ENCODE measurements at places on chromosomes 5 and 9.

DNA sequence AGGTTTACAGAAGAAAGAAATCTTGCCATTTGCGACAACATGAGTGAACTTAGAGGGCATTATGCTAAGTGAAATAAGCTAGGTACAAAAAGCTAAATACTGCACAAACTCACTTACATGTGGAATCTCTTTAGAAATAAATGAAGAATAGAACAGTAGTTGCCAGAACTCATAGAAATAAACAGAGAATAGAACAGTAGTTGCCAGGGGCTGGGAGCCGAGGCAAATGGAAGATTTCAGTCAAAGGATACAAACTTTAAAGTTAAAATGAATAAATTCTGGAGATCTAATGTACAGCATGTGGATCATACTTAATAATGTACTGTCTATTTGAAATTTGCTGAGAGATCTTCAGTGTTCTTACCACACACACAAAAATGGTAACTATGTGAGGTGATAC lies 63.4 kb downstream of the FAM81B start:
- no peak for DNase-seq

- DNase-seq = no peak
Observed at GRCh38 chr9:128910906-128911305, 9.9 kb upstream of the PHYHD1 start.

DNA sequence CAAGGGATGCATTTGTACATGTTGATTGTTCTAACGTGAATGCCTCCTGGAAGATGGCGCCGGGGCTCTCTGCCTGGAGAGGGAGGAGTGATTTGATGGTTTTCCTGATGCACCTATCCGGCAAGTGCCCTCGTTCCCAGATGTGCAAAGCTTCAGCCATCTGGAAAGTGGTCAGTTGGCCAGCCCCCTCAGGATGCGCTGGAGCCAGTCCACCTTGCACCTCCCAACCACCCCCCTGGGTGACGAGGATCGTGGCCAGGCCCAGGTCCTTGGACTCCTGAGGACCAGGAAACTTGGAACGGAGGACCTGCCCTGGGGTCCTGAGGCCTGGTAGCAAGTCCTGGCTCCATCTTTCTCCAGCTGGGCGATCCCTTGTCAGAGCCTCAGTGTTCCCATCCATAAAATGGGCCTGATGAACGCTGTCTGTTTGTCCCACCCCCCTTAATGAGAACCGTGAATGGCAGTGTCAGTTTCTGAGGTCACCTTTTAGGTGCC lies 23.6 kb upstream of the RNU6ATAC start:
- DNase-seq = no peak

GRCh38 chr9:72753266-72753893 lies 199.5 kb downstream of the ALDH1A1 start:
- peak; percentile 40 for DNase-seq

DNA sequence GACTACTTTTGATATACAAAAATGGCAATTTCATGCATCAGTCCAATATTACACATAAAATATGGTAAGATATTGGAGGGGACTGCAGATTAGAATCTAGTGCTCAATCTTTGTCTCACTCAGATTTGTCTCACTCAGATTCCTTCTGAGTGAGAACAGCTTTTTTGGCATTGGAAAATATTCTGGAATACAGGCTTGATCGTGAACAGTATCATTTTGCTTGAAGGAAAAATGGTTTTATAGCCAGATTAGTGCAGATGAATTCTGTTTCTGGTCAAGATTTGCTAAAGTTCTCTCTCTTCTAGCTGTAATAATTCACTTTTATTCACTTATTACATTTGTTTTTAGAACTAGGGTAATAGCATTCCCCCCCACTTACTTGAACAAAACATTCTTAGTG lies 51.2 kb downstream of the MAN2A1 start:
- no peak for DNase-seq

- peak; percentile 25 for DNase-seq
Observed at GRCh38 chr5:132759114-132760048, 12.2 kb downstream of the CCNI2 start.

GRCh38 chr5:16179511-16179935 lies at the start of gene MARCHF11:
Gene MARCHF11, minus strand, starts transcription at chr5:16179791. Its CDS starts 216 bp downstream, at chr5:16179575.
- no peak for DNase-seq

GRCh38 chr9:115241641-115242040 lies 123.7 kb upstream of the TNC start:
- no peak for DNase-seq

DNA sequence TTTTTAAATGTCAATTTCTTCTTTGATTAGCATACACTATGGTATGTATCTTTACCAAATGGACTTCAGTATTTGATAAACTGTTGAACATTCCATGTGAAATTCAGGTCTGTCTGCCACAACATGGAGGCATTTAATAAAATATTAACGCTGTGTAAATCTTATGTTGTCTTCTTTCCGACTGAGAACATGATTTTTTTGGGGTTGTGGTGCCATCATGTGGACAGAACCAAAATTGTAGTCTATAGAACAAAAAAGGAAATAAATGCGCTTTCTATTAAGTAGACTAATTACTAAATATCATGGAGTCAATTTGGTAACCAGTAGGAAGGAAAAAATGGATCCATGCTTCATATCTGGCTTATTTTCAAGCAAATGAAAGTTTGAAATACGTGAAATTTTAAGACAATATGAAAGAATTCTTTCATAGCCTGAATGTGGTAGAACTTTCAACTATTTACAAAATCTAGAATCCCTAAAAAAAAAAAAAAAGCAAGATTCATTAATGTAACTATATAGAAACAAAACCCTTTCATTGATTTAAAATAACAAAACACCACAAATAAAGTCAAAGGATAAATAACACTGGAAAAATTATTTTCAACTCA lies 2.8 kb upstream of the PLK2 start:
- peak; percentile 71 for DNase-seq

DNA sequence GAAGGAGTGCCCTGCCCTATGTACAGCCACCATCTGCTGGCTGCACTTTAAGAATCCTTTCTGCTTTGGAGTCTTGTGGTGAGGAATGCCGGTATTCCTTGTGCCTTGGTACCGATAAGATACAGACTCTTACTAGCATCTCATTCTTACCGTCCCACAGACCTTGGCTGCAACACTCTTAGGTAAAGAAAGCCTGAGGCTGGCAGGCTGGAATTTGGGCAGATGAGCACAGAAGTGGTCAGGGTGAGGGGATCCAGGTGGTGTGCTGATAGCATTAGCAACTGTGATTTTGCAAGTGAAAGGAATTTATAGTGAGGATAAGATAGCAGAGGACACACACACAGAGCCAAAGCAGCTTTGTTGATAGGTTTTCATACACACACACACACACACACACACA lies 198.1 kb downstream of the ENC1 start:
- no peak for DNase-seq

- no peak for DNase-seq
Observed at GRCh38 chr9:8552732-8553131, 753.2 kb upstream of the DMAC1 start.

GRCh38 chr5:133319905-133320520 lies 268.2 kb downstream of the HSPA4 start:
- no peak for DNase-seq

DNA sequence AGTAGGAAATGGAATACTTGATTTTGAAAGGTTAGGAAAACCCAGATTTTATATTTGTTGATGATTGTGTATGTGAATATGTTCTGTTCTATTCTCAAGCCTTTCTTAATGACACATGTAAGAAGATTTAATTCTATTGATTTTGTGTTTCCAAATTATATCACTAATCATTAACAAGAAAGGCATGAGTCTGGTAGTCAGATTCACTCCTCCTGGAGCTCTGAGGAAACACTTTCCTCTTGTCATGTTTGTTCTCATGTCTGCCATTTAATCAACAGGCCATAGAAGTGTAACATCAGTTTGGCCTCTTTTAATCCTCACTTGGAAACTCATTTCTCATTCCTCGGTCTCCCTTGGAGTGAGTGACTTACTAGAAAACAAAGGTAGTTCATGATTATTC lies 40.6 kb upstream of the F2R start:
- DNase-seq = no peak

DNA sequence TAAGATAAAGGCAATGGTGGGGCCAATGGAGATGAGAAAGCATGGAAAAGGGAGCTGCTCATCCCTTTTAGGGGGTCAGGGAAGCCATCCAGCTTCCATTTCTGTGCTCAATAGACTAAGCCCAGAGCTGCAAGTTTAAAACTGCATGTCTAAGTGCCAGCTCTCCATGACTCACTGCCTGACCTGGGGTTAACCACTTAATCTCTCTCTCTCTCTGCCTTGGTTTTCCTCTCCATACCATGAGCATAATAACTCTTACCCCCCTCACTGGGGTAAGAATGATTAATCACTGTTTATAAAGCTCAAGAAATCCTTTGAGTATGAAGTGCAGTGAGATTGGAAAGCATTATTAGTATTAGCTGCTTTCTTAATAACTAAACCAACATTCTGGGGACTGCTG lies 1382.4 kb upstream of the WWC1 start:
- peak; percentile 92 for DNase-seq

DNA sequence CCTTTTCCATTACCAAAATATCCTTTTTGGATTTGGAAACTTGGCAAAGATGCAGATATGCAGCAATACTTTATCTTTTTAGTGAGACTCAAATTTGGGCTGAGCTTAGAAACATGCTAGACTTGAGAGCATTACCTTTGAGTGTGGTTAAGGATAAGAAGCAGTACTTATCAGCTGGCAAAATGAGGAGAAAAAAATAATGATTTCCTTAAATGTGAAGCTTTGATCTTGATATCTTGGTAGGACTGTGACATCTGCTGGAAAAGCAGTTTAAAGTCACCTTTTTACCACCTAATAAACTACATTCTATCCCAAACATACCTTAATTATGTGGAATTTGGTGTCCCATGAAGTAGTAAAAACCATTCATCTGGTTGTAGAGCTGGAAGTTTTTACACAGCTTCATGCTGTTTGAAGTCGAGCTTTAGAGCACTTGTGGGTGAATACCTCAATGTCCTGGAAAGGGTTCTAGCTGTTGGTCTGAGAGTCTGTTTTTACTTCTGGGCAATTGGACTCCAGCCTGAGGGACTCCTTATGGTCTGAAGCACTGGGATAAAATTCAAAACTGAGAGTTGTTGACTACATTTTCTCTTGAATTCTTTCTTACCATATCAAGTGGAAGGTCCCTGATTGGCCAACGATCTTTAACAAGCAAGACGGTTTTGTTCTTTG lies 53.4 kb downstream of the LRRC70 start:
- no peak for DNase-seq

DNA sequence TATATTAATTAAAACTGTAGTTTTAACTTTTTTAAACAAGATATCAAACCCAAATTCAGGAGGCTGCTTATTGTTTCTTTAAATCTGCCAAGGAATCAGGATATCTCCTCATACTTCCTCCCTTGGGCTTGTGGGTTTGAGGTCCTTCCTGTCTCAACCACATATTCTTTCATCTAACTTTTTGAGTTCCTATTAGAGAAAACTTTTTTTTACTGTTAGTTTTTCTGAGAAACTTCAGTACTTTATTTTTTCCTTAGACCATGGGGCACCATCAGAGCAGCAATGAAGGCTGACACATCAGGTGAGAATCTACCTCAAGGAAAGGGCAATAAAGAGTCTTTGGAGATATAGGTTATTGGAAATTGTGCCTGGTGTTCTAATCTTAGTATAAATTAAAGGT lies 56.7 kb downstream of the TSSK1B start:
- DNase-seq = peak; percentile 12

DNA sequence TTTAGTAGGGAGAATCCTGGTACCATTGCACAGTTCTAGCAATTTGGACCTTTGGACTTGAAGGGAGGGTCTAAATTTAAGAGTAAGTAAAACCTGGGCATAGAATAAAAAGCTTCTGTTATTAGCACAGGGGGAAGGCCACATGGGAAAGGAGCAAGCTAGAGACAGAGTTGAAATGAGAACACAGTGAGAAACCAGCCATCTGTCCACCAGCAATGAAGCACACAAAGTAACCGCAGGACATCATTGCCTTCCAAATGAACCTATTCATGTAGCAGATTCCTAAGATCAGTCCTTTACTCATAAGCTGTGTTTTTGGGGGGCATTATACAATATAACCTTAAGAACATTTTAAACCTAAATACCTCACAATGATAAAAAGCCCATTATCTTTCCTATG lies 407.4 kb downstream of the HCN1 start:
- DNase-seq = no peak

- DNase-seq = peak; percentile 77
Observed at GRCh38 chr9:21995666-21996398, 1.2 kb downstream of the CDKN2B-AS1 start.

DNA sequence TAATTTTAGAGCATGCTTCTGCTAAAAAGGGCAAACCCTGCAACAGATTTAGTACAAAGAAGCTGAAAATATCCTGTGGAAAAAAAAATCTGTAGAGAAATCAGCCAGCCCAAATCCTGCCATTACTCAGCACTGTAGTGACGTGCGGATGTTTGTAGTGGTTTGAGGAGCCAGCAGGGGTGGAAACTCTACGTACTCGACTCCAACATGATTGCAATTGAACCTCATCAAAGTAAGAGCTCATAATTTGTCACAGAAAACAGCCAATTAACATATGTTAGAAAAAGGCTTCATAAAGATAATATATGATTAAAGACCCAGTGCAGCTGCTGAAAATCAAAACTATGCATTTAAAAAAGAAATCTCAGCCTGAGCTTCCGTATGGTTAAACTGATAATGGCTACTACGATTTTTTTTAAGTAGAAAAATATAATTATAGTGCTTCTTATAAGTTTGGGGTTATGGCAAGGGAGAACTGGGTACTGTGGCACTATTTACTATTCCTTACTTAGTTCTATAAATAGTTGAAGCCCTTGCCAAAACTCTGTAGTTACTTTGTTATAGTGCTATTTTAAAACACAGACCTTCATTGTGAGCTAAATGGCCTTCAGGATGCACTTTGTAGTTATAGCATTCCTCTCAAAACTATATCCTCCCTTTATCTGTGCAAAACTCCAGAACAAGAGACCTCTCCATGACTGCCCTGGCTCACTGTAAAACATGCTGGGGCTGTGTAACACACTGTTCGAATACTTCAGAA lies 49.4 kb downstream of the MEF2C start:
- DNase-seq = peak; percentile 44

DNA sequence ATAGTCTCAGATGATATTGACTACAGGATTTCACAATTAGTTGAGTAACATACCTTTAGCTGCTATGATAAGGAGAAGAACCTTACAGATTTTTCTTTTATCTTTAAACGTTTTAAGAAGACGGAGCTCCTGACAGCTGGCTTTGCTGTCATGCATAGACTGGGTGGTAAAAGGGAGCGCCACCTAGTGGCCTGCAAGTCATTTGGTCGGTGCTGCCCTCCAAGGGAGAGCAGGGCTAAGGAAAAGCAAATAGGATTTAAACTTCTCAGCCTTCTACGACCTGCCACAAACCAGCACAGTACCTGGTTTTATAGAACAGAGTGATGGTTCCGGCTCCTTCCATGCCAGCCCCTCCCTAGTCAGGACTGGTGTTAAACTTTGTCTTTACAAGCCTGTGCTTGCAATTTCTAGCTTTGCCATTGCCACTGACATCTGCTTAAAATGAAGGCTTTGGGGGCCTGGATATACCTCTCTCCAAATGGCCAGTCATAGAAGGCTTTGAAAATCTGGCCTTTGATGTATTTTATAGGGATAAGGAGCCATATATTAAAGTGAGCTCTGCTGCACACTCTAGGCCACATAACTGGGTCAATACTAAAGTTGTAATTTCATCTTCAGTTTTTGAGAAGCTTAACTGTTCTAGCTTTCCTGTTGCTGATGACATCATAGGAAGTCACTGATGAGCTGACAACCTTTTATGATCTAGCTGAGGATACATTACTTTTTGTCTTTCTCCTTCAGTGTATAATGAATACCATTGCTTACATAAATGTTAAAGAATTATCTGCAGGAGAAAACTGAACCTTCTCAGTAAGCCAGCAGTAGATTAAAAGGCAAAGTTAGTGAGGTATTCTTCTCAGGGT lies 31.1 kb upstream of the ADAMTSL1 start:
- DNase-seq = peak; percentile 91

GRCh38 chr9:14189578-14189977 lies 124.4 kb downstream of the NFIB start:
- peak; percentile 59 for DNase-seq
